ENCODE measurements at places on chromosomes 5 and 9. TPM values are rescaled to one million over a fixed set of nuclear protein-coding genes. Genes with fewer than 3 reads are reported as not detected.

The AK8 gene
- 0.18 TPM for total RNA-seq

The SCGB3A2 gene
- total RNA-seq: not detected

The SLC6A19 gene
- not detected for total RNA-seq

The DOCK2 gene
- 12.1 TPM for total RNA-seq

The TAS2R1 gene
- not detected for total RNA-seq

The CAPSL gene
- not detected for total RNA-seq

The TMEM252 gene
- not detected for total RNA-seq

The SMAD5 gene
- 43.1 TPM for total RNA-seq

The MTX3 gene
- 11.2 TPM for total RNA-seq
